Hematopoietic multipotent progenitor cell treated with erythropoietin and hydrocortisone succinate and interleukin-3 and kit ligand, for 15 days (in vitro differentiated cells): ENCODE measurements at places on chromosomes 7 and 10.

GRCh38 chr7:15397922-15398760 lies 163.7 kb downstream of the AGMO start:
- DNase-seq: no peak

DNA sequence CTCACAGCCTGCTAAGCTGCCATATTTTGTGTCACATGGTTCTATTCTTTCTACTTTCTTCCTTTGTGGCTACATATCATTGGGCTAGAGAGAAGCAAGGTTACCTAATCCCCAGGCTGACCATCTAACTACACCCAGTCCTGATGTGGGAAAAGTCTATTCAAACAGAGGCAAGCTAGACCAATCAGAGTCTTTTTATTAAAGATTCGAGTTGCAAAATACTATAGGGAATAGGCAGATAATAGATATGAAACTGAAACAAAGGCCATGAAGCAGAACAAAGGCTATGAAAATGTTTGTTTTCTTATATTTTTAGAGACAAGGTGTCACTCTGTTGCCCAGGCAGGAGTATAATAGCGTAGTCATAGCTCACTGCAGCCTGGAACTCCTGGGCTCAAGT lies 36.7 kb downstream of the MTERF1 start:
- DNase-seq: no peak

- peak; percentile 74 for DNase-seq
Observed at GRCh38 chr7:77727936-77728701, 31.9 kb downstream of the RSBN1L start.

DNA sequence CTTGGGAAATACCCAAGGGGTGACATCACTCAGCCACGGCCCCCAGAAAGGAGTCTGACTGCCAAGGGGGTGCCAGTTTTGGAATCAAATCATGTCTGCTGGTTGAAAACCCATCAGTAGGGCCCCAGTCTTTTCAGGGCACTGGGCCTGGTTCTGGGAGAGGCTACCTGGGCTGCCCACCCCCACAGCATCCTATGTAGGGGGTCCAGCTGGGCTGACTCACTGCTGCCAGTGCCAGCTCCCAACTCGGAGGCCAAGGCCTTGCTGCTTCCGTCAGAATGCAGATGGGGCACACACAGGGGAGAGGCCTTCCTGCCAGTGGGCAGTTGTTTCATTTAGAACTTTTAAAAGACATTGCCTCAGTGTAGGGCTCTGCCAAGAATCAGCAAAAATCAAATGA lies 39.5 kb upstream of the DMBT1 start:
- DNase-seq: no peak

DNA sequence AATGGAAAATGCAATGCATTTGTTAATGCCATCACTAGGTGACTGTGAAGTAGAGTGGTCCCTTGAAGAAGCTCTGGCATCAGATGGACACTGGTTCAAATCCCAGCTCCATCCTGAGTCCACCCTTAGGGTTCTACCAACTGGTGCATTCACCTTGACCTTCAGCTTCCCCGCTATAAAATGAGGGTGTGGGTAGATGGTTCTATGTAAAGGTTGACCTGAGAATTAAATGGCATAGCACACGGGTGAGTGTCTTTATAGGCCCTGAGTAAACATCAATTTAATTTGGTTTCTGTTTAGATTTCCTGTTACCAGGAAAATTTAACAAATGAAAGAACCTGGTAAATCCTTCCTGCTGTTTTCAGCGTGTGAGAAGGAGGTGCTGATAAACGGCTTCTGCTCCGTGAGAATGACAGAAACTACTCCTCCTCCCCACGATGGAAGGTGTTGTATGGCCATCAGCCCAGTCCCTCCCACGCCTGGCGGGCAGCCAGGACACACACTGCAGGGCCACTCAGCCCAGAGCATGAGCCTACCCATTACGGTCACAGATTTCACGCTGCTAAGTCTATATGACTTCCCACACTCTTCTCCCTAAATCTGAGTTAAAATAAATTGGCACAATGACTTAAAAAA lies 210.1 kb downstream of the TNS3 start:
- DNase-seq: peak; percentile 94

DNA sequence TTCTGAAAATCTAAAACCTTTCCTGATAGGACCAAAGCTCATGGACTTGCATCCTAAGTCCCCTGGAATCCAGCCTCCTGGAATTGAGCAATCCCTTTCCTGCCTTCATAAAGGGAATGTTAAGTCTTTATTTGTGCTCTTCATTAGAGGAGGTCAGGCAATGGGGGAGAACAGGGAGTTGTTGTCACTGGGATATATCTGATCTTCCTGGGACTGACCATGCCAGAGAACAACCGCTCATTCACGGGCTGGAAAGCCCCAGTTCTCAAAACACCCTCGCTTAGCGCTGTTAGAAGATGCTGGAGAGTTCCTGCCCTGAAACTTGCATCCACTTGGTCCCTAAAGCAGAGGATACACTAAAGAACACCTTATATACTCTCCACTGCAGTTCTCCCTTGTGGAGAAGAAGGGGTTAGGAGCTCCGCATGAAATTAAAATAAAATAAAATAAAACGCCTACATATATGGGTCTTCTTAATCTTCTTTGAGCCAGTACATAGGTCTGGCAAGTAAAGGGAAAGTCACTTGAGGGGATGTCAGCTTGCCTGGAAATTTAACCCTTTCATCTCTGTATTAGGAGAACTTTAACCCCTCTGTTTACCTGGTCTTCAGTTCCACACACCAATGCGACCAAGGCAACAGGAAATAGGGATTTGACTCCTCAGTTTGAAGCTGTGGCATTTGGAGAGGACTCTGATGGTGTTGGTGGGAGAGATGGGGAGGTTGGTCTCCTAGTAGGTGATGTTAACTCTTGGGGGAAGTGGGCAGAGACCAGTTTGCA lies 1.2 kb downstream of the SORCS1 start:
- no peak for DNase-seq
